ENCODE measurements at places on chromosomes 16 and 17.

DNA sequence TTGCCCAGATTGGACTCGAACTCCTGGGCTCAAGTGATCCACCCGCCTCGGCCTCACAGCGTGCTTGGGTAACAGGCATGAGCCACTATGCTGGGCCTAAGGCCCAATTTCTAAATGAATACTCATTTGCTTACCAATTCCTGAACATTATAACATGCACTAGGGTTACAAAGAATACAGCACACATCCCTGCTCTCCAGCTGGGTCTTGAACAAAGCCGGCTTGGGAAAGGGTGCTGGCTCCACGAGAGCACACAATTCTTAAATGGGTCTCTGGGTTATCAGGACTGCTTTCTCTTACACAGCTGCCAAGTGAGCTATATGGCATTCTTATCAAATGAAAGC, 58.3 kb downstream of the HIC1 start:
- no peak for DNase-seq

DNA sequence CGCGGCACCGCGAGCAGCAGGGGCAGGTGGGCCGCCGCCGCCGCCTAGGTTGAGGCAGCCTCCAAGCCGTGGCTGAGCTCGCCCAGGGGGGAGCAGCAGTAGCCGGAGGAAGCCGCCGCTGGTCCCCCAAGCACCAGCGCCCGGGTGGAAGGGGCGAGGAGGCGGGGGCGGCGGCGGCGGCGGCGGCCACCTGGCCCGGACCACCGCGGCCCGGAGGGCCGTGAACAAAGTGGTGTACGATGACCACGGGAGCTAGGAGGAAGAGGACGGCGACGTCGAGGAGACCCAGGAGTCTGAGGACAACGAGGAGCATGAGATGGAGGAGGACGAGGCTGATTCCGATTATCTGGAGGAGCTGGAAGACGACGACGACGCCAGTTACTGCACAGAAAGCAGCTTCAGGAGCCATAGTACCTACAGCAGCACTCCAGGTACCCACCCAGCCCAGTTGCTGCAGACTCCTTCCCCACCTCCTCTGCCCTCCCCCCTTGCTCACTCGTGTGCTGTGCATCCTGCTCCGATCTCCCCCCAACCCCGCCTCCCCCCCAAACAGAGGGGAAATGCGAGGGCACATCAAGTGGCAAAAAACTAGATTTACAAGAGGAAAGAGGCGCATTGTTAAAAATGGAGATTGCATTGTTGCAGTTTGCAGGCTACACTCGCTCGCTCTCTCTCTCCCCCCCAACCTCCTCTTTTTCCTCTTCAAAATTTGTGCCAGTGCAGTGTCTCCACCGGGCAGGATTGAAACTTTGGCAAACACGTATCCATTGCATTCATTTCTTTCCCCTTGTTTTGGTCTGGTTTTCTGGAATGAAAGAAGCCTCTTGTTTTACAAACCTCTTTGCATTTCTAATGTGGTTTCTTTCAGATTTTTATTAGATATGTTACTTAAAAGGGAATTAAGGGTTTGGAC, 41.8 kb upstream of the AMZ2 start:
- DNase-seq, result no peak

DNA sequence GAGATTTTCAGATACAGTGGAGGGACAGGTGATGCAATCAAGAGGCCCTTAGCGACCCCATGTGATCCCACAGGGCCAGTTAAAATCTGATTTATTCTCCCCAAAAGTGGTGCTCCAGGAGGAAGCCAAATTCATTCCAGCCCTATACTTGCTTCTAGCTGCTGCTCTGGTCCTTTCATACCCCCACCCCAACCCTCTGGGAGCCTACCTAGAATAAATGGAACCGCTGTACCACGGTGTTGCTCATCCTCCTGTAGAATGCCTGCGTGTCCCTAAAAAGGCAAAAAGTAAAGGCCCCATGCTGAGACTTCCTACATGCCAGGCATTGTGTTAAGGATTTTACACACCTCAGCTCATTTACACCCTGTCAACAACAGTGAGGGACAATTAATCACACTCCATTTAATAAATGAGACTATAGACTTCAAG, 2.0 kb upstream of the RASL10B start:
- no peak for DNase-seq

GRCh38 chr17:62693616-62694409, 66.3 kb downstream of the MRC2 start:
- DNase-seq, result no peak

GRCh38 chr17:19250421-19251173, 13.4 kb downstream of the EPN2 start:
- DNase-seq, result no peak

GRCh38 chr16:8989099-8989878, 25.6 kb upstream of the USP7 start:
- no peak for DNase-seq

DNA sequence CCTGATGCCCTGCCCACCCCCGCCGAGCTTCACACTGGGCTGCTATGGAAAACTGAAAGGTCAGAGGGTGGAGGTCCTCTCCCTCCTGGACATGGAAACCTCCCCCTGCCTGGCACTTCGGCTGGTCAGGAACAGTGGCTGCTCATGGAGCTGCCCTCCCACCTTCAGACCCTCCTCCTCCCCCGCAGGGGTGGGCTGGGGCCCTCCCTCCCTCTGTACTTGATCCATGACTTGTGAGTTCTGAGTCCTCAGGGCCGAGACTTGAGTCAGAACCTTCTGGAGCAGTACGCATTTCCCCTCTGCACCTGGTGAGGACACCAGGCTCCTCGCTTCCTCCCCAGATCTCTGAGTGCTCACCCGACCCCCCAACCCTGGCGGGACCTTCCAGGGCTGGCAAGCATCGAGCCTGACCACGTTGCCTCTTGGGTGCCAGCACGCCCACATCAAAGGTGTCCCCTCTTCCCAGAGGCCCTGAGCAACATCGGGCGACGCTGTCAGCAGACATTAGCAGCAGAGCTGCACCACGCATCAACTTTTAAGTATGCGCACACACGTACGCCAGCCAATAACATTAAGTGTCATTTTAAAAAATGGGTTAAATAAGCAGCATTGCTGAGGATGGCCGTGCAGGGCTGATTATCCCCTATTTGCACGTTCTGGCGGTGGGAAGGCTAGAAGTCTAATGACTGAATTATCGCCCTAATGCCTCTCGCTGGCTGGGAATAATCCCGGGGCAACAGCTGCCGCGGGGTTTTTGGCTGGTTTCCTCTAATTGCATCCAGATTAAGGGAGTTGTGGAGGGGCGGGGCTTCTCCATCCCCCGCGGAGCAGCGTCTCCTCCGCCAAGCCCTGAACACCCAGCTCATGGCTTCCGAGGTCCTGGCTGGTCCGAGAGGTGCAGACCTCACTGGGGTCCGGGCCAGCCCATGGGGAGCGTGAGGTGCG, 98.0 kb downstream of the TBC1D16 start:
- no peak for DNase-seq

DNA sequence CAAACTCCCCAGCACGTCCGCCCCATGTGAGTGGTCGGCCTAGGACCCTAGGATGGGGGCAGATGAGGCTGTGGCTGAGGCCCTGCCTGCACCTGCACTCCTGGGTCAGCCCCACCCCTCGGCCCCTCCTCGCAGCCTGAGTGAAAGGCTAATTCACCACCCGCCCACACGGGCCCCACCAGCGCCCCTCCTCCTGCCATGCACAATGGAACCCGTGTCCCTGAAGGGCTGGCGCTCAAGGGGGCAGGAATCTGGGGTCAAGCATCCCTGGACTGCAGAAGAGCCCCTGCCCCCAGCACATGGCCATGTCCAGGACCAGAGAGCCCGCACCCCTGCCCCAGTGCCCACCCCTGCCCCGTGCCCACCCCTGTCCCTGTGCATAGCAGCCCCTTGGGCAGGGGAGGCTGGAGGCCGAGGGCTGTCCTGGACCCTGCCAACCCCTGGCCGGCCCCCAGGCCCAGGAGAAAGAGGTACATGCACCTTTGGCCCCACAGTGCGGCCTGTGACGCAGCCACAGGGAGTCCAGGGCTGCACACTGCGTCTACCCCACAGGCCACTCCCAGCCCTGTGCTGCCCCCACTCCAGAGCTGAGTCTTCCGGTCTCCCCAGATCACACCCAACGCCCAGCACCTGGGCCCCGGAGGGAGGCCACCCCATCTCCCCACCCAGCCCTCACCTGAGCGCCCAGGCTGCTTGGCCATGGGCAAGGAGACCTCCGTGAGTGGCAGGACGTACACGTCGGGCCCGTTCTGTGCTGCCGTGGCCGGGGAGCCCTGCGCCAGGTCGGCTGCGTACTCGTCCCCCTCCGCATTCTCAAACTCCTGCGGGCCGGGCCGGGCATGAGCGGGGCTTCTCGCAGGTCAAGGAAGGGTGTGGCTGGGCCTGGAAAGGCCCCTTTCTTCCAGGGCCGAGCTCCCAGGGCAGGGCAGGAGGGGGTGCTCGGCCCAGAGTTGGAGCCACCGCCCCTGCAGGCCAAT, 34.6 kb upstream of the PVALEF start:
- DNase-seq, result no peak

- no peak for DNase-seq
These were observed 15.7 kb downstream of the CAVIN1 start for GRCh38 chr17:42407289-42407836.

DNA sequence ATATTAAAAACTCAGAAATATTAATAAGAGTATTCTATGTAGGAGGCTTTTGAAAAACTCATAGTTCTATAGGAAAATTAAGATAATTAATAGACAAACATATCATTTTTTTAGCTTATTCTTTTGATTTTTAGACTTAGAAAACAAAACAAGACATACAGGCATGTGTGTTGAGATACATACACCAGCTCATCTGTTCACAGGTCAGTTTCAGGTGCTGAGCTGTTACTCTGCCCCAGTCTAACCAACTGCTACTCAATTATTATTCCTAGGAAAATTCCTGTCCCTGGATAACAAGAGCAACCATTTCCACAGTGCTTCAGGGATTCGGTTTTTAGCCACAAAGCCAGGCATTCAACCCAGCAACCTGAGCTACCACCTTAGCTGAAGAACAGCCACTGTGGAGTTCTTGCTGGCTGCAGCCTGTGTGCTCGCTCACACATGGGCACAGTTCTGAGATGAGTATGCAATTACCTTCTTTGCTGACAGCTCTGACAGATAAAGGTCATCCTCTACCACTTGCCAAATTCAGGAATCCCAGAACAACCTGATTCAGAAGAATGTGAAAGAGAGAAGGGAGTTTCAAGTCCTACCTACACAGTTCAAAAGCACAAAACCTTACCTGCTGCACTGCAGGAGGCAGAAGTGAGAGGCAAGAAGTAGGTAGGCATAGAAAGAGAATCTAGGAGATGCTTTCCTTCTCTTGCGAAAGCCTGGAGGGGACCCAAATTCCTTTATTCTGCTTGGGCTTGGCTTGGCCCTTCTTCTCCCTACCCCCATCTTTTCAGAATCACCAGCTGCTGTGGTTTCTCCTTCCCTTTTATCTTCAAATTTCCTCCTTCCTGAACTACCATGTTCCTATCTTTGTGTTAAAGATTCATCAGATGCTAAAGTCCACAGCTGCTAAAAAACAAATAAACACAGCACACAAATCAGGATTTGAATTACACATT, 62.7 kb downstream of the TEX2 start:
- no peak for DNase-seq

- DNase-seq, result no peak
These were observed 94.9 kb upstream of the PMFBP1 start for GRCh38 chr16:72266836-72267235.

Data from activated T-cell treated with anti-CD3 and anti-CD28 coated beads for 4 hours (primary cell).